Tracheal epithelial cell (primary cell): ENCODE measurements at places on chromosomes 2 and 18. TPM values are rescaled to one million over a fixed set of nuclear protein-coding genes. Genes with fewer than 3 reads are reported as not detected.

Gene ASB18
- total RNA-seq = not detected in 2 replicates

Gene PPP1R1C
- total RNA-seq = 1.4 and 1.5 TPM in 2 replicates

Gene DNAJC5G
- not detected in 2 replicates for total RNA-seq

Gene LCT
- not detected in 2 replicates for total RNA-seq

Gene NAT8
- total RNA-seq = not detected in 2 replicates

Gene IL1RN
- 70.3 and 167 TPM in 2 replicates for total RNA-seq

Gene BMP10
- not detected in 2 replicates for total RNA-seq

Gene MBOAT2
- 69.6 and 139 TPM in 2 replicates for total RNA-seq

Gene G6PC2
- total RNA-seq = not detected in 2 replicates

Gene C2orf92
- 0.24 and 1.1 TPM in 2 replicates for total RNA-seq

Gene NAB1
- total RNA-seq = 86.5 and 110 TPM in 2 replicates

Gene PAX8
- total RNA-seq = under 0.01 and 24.3 TPM in 2 replicates

Gene KCNG2
- not detected in 2 replicates for total RNA-seq

Gene CXCR1
- not detected in 2 replicates for total RNA-seq

Gene SERPINB12
- total RNA-seq = 0.43 and 0.48 TPM in 2 replicates

Gene UGT1A8
- under 0.01 and 0.43 TPM in 2 replicates for total RNA-seq

Gene POTEI
- not detected in 2 replicates for total RNA-seq

Gene UGT1A3
- 0.24 TPM in 1 of 2 replicates, not detected in the other for total RNA-seq

Gene PROC
- total RNA-seq = 1.2 TPM in 1 of 2 replicates, not detected in the other

Gene ACAA2
- total RNA-seq = 16.8 and 23.6 TPM in 2 replicates

Gene LYPD6
- 0.43 and 1.7 TPM in 2 replicates for total RNA-seq

Gene MYOM1
- total RNA-seq = 0.43 and 0.96 TPM in 2 replicates

Gene LYPD1
- total RNA-seq = 4.1 TPM in 1 of 2 replicates, not detected in the other

Gene AQP12B
- total RNA-seq = not detected in 2 replicates
